ENCODE measurements at places on chromosomes 13 and 19. TPM values are rescaled to one million over a fixed set of nuclear protein-coding genes. Genes with fewer than 3 reads are reported as not detected.
A peak's percentile ranks its signal among the peaks of the same experiment; 100 is the strongest.

Gene NUDT15
- 10.7 TPM for total RNA-seq

Gene F7
- not detected for total RNA-seq

Gene ERICH6B
- total RNA-seq: not detected

Gene ZNF780B
- total RNA-seq: 33.9 TPM

- no peak for DNase-seq
- H3K27me3 ChIP-seq: no peaks in the 10 kb centered on the region
- H3K36me3 ChIP-seq: peaks cover 11% of the 10 kb centered on the region
These were observed 14.6 kb upstream of the USE1 start for GRCh38 chr19:17200408-17201079.

DNA sequence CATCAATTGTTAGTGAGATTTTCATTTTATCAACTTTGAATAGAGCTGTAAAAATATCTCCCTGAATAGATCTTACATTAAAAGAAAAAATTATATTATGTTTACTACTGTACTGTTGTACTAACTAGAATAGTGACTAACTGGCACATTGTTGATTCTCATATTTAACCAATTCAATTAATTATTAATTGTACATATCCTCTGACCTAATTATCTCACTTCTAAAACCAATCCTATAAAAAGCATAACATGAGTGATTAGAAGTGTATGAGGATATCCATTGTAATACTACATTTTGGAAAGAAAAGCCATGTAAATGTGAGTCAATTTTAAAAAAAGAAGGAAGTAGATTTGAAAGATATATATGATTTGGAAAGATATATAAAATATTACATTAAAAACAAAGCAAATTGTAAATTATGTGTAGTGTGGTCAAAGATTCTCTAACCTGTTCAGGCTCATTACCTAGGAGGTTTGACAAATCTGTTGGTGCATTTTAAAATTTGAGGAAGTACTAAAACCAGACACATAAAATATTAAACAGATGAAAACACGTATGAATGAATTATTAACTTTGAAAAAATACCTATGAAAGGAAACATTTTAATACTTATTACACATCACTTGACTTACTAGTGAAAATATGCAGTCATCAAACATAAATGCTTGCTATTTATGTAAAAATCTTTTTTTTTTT is 829.8 kb upstream of the SLC10A2 start:
- no peaks in the 10 kb centered on the region for H3K4me1 ChIP-seq
- no peak overlapping the region for H3K27ac ChIP-seq

- H3K4me3 ChIP-seq: no peak overlapping the region
- no peak for DNase-seq
- no peaks in the 10 kb centered on the region for H3K27me3 ChIP-seq
These were observed 306.8 kb downstream of the KCNRG start for GRCh38 chr13:50322006-50322405.

GRCh38 chr13:113654175-113654560 is 3.8 kb downstream of the ATP4B start:
- H3K27me3 ChIP-seq: peaks cover 20% of the 10 kb centered on the region
- no peaks in the 10 kb centered on the region for H3K4me1 ChIP-seq
- no peak overlapping the region for H3K4me3 ChIP-seq
- no peak for DNase-seq
- no peak overlapping the region for H3K27ac ChIP-seq
- no peaks in the 10 kb centered on the region for H3K36me3 ChIP-seq

GRCh38 chr19:35257113-35257461 is 8.3 kb downstream of the LSR start:
- no peaks in the 10 kb centered on the region for H3K4me1 ChIP-seq
- H3K4me3 ChIP-seq: no peak overlapping the region
- H3K36me3 ChIP-seq: no peaks in the 10 kb centered on the region
- H3K27ac ChIP-seq: no peak overlapping the region

DNA sequence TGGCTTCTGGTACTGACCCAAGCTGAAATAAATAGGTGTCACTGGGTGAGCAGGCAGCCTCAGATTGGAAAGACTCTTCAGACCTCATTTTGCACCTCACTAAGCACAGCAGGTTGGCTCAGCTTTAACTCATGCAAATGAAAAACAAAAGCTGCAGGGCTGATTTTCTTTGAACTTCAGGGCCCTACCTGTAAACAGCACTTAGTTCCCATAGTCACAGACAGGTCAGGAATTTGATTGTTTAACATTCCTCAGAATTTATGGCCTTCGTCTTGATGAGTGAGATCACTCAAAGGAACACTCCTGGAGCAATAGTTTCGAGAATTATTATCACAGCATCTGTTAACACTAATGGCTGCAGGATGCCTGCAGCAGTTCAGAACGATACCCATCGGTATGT is 718.5 kb downstream of the EFNB2 start:
- DNase-seq: no peak
- H3K4me3 ChIP-seq: no peak overlapping the region
- no peaks in the 10 kb centered on the region for H3K36me3 ChIP-seq

- no peak for DNase-seq
- H3K36me3 ChIP-seq: no peaks in the 10 kb centered on the region
- no peaks in the 10 kb centered on the region for H3K4me1 ChIP-seq
- no peak overlapping the region for H3K4me3 ChIP-seq
- no peak overlapping the region for H3K27ac ChIP-seq
These were observed 980.4 kb downstream of the SLITRK5 start for GRCh38 chr13:88651531-88651930.

GRCh38 chr19:17357724-17358123 is 19.4 kb downstream of the PLVAP start:
- H3K36me3 ChIP-seq: no peaks in the 10 kb centered on the region
- H3K27ac ChIP-seq: peak overlapping the region; percentile 19
- no peak overlapping the region for H3K4me3 ChIP-seq
- no peaks in the 10 kb centered on the region for H3K27me3 ChIP-seq

Measured in tibial nerve (tissue), 4 donors.